ENCODE measurements at places on chromosomes 2 and 18.
A peak's percentile ranks its signal among the peaks of the same experiment; 100 is the strongest.

- no peak for DNase-seq
These were observed 58.6 kb upstream of the TFPI start for GRCh38 chr2:187612857-187613256.

DNA sequence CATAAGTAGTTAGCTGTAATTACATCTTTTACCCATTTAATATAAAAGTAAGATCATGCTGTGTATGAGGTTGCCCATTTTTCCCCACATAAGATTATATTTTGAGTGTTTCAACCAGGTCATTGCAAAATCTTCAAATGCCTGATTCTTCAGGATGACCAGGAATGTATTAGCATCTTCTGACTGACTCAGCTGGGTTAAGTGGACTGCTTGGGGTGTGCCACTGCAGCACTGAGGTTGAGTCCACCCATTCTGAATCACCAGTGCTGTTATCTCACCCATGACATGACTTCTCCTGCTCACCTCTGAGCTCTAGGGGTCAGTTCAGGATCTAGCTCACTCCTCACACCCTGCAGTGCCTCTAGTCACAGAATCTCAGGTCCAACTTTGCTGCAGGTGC lies 576.7 kb upstream of the ZEB2 start:
- DNase-seq, result no peak

GRCh38 chr2:41955316-41956043 lies 92.3 kb upstream of the PKDCC start:
- DNase-seq, result no peak

GRCh38 chr2:181190711-181191110 lies 210.3 kb downstream of the UBE2E3 start:
- DNase-seq, result no peak

DNA sequence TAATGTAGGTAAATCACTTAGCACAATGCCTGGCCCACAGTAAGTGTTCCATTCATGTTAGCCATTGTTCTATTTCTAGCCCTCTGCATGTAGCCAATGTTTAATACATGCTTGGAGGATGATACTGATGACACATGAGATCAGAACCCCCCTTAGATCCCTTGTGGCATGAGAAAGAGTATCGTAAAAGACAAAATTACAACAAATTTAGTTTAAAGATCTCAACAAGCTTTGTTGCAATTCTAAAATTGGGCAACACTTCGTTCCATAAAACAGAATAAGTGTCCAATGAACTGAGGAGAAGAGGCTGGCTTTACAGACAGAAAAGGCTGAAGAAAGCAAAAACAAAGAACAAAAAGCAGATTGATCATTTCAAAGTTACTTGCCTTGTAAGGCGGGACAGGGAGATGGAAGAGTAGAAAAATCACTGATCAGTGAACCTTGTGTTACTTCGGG lies 148.7 kb upstream of the SLC1A4 start:
- no peak for DNase-seq

DNA sequence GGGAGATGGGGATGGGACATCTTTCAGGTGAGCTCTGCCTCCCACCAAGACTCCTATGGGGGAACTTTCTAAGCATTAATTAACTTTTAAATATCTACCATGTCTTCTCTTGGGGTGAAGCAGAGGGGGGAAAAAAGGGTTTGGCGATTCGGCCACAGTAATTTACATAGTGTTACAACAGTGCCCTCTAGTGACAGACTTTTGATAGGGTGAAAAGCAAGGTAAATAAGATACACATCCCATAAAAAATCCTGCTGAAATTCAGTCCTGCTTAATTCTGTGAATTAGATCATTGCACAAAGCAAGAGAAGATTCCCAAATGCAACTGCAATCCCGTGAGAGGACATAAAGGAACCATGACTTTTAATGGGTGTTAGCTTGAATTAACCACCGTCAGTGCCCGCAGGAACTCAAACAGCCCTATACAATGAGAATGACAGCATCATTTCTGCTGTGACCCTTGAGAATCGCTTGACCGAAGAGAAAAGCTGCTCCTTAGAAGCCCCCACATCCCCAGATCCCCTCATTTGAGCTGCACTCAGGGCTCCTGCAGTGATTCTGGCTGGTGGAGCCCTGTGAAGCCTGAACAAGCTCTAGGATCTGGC lies 32.8 kb downstream of the FAM124B start:
- DNase-seq, result peak; percentile 31

DNA sequence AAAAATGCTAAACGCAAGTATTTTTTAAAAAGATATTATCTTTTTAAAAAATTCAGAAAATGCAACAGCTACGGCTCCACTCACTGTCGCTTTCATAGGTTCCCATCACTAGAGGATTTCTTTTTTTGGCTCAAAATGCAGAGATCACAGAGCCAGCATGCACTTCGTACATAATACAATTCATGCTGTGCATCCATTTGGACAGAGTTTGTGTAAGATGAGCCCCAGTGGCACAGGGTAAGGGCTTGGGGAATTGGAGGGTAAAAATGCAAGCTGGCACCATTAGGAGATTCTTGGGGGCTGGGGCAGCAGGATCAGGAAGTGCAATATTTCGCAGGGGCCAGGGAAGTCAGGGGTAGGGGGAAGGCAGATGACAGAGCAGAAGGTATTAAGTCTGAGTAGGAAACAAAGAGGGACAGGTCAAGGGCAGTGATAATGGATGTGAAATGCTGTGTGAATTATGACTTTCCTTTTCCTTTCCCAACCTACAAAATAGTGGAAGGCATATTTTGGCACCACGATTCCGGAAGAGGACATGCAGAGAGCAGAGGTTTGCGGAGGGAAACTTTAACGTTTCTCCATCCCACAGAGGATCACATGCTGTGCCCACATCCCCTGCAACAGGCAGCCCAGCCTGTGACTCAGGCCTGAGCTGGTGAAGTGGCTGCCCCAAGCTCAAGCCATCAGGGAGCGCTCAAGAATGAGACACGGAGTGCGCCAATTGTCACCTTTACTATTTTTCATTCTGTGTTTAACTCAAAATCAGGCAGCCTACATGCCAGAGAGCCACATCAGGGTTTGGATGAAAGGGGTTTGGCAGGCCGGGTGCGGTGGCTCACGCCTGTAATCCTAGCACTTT lies 4.7 kb downstream of the CAPG start:
- peak; percentile 89 for DNase-seq

DNA sequence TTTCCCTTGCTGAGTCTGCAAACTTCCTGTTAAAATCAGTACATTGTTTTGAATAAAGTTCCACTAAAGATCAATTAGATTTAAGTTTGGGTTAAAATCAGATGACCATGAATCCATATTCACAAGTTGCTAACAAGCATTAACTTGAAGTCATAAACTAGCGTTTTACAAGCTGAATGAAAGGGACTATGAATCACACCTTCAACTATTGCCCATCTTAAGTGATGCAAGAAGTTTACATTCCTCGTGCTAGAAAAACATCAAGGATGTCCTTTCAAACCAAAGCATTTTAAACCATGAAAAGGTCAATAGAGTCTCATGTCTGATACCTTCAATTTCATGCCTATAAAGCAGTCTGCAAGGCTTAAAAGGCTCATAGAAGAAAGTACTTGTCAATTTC lies 257.2 kb upstream of the SYT4 start:
- no peak for DNase-seq

DNA sequence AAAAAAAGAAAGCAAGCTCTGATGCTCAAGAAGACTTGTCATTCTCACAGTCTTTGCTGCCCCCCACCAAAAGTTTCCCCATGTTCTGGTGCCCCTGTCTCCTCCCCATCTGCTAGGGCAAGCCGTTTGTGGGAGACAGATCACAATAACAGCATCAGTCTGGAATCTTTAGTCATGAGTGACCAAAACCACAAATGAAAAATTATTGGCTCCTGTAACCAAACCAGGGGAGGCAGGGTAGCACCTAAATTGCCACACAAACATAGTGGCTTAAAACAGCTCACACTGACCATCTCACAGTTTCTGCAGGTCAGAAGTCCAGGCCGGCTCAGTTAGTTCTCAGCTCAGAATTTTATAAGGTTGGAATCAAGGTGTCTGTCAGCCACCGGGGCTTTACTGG lies 9.1 kb upstream of the B3GNT7 start:
- DNase-seq, result no peak

DNA sequence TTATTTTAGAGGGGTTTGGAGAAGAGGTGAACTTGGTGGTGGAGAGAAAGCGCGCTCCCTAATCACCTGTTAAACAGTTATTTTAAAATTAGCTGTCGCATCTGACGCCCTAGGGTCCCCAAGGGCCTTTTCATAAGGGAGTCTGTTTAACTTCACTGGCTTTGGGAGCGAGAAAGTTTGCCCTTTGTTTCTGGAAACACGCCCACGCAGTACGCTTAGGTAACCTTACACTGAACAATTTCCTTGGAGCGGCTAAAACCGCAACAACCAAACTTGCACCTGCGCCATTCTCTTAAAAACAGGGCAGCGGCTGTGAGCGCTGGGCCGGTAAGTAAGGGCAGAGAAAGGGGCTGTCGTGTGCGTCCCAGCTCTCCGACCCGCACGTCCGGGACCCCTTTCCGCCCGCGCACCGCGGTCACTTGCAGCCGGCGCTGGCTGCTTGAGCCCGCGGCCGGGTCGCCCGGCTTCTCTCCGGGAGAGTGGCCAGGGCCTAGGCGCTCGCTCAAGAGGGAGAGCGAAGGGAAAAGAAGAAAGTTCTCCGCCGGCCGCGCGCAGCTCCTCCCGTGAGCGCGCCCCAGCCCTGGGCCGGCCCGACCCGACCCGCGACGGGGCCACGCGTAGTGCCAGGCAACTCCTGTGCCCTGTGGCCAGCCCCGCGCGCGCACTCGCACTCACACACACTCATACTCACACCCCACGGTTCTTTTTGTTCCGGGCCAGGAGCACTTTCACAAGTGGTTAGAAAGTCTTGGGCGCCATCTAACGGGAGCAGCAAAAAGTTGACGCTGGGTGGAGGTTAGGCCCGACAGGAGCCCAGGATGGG lies 19.2 kb downstream of the POU3F3 start:
- no peak for DNase-seq

DNA sequence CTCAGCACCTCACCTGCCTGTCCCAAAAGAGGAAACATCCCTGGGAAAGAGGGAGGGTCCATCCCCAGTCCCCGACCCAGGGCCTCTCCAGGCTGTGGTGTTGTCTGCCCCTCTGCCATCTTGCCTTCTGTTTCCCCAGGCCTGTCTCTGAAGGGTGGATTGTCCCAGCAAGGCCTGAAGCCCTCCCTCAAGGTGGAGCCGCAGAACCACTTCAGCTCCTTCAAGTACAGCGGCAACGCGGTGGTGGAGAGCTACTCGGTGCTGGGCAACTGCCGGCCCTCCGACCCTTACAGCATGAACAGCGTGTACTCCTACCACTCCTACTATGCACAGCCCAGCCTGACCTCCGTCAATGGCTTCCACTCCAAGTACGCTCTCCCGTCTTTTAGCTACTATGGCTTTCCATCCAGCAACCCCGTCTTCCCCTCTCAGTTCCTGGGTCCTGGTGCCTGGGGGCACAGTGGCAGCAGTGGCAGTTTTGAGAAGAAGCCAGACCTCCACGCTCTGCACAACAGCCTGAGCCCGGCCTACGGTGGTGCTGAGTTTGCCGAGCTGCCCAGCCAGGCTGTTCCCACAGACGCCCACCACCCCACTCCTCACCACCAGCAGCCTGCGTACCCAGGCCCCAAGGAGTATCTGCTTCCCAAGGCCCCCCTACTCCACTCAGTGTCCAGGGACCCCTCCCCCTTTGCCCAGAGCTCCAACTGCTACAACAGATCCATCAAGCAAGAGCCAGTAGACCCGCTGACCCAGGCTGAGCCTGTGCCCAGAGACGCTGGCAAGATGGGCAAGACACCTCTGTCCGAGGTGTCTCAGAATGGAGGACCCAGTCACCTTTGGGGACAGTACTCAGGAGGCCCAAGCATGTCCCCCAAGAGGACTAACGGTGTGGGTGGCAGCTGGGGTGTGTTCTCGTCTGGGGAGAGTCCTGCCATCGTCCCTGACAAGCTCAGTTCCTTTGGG lies 47.2 kb downstream of the BOLA3 start:
- DNase-seq, result no peak

GRCh38 chr2:187136646-187137045 lies 287.7 kb upstream of the ZSWIM2 start:
- DNase-seq, result no peak

- no peak for DNase-seq
These were observed 17.3 kb downstream of the PAX3 start for GRCh38 chr2:222281506-222281905.

DNA sequence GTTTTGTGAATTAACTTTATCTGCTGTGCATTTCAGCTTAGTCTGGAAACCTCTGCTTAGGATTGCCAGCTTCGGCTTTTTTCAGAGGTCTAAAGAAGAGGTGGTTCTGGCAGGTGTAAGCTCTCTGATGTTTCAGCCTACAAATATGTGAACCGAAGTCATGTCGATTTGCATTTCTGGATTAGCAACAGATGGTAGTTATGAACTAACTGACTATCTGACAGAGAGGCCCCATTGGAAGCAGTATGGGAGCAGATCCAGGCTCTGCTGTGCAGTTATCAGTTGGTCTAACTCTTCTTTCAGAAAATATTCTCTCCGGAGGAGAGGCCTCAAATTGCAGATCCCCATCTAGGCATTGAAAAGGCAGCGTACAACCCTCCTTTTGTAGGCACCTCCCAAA lies 32.7 kb upstream of the SPRED2 start:
- no peak for DNase-seq

DNA sequence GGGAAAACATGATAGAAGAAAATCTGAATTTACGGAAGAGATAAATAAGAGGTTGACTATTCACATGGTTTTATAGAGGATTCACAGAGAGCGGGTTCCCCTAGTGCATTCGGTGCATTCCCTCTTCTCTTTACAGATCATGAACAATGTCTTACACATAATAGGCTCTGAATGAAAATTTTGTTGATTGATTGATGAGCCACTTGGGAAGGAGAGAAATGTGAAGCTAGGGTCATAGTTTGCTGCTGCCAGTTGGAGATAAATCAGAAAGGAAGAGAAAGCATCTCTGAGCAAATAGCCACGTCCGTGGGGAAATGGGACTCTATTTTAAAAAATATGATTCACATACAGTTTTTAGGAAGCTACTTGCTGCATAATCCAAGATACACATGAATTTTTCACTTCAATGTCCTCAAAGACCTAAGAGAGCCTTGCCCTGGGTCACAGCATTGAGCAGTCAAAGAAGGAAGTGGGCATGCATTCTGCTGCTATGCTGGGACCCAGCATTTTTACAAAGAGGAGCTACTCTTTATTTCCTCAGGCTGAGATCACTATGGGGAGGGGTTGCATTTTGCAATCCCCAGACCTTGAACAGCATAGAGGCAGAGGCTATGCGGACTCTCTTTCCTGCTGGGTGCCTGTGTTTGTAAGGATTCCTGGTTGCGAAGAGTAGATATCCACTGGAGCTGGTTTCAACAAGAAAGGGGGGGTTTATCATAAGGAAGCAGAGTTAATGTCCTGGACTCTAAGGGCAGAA lies 395.3 kb downstream of the TSN start:
- no peak for DNase-seq
